ENCODE measurements at places on chromosomes 7 and 10.

DNA sequence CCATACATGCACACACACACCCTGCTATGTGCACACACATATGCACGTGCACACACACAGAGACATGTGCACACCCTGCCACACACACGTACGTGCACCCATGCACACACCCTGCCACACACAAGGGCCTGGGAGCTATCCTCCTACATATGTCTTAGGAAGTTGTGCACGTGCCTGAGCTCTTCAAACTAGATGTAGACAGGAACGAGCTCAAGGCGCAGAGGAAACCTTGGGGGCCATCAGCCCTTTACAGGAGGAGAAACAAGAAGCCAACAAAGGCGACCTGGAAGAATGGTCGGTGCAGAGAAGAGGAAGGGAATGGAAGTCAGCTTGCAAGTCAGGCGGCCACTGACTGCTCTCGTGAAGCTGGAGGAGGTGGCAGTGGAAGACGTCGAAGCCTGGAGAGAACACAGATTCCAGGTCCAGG lies 58.7 kb downstream of the AOC1 start:
- DNase-seq = no peak

- DNase-seq = peak; percentile 89
These were observed 75.6 kb downstream of the CTBP2 start for GRCh38 chr10:125084614-125085257.

DNA sequence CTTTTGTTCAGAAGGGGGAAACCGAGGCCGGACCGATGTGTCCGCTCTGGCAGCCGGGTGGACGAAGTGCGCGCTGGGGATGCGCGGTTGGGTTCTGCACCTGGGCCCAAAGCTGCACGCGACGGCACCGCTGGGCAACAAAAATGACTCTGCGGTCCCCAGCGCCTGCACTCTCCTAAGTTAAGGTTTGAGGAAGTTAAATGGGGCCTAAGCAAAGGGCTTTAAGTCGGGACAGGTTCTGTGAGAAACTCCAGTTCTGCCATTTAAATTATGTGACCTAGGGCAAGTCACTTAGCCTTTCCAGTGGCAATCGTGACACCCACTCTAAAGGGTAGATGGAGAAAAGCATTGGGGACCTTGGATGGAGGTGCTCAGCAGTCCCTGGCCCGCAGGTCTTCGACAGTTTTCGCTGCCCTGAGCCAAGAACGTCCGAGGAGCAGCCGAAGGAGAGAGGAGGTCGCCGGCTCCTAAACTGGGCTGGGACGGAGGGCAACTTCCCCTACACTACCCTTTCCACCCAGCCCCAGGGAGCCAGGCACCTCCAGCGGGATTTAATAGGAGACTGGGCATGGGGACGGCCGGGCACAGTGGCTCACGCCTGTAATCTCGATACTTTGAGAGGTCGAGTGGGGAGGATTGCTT lies 534 bp upstream of the ACBD5 start:
- peak; percentile 38 for DNase-seq

DNA sequence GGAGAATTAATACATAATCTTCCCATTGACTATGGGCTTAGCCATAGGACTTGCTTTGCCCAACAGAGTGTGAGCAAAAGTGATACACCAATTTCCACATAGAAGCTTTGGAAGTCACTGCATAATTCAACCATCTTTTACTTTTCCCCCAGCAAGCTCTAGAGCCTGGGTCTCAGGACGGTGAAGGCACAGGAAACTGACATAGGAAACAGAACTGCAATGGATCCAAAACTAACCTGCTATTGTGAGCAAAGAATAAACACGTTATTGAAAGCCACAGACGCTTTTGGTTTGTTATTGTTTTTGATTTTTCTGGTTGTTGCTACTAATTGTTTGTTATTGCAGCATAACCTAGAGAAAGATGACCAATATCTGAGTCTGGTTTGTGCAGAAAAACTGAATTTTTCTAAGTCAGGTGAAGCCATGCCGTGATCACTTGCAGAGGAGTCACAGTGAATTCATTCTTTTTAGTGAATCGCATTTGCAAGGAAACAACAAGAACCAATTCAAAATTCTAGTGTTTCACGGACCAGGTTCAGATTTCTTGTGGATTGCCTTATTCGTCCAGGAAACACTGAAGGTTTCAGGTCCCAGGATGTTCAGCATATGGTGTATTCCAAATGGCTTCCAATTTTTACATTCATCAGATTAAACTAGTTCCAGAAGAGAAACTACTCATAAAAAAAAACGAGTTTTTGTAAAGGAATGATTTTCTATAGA lies 52.8 kb downstream of the CUBN start:
- peak; percentile 58 for DNase-seq

- no peak for DNase-seq
These were observed 57.8 kb upstream of the SDK1 start for GRCh38 chr7:3243256-3243655.

DNA sequence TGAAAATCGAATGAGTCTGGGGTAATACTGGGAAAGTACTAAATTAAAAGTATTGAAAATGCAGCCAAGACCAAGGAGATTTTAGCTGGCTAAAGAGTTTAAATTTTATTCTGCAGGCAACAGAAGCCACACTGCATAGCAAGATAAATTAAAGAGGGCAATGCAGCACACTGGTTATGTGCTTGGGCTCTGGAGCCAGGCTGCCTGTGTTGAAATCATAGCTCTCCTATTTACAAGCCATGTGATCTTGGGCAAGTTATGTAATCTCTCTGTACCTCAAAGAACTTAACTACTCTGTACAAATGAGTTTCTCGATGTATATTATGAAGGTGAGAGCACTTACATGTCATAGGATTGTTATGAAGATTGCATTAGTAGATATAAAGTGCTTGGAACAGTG lies 9.9 kb downstream of the SLC25A13 start:
- no peak for DNase-seq

GRCh38 chr10:78312197-78313047 lies 278.8 kb downstream of the RPS24 start:
- DNase-seq = peak; percentile 83

GRCh38 chr7:44264221-44264931 lies 61.0 kb downstream of the CAMK2B start:
- no peak for DNase-seq

DNA sequence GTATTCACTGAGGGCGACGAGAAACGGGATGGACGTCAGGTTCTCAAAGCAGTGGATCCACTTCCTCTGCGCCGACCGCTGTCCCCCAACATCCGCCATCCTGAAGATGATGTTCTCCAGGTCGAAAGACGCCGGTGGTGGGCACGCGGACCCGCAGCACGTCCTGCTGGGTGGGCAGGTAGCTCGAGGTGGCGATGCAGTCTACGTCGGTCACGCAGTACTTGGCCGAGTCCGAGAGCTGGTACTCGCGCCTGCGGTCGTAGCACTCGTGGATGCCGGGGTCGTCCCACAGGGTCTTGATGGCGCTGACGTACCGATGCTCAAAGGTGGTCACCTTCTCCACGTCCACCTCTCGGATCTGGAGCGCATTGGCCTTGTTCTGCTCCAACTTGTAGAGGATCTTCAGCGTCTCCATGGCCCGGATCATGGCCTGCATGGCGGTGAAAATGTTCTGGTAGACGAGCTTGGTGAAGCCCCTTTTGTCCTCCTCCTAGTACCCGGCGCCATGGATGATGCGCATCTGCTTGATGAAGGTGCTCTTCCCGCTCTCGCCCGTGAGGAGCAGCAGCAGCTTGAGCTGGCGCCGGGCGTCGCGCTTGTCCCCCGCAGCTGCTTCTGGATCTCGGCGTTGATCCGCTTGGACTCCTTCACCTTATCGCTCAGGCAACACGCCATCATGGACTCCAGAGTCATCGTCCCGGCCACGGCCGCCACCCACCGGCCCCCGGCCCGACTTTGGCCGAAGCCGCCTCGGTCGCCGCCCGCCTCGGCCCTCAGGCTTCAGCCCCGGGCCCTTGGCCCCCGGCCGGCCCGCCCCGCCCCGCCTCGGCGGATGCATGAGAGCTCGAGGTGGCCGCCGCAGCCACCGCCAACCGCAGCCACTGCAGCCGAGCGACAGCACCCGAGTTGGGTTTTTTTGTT lies 122.9 kb upstream of the KCTD7 start:
- DNase-seq = peak; percentile 17

DNA sequence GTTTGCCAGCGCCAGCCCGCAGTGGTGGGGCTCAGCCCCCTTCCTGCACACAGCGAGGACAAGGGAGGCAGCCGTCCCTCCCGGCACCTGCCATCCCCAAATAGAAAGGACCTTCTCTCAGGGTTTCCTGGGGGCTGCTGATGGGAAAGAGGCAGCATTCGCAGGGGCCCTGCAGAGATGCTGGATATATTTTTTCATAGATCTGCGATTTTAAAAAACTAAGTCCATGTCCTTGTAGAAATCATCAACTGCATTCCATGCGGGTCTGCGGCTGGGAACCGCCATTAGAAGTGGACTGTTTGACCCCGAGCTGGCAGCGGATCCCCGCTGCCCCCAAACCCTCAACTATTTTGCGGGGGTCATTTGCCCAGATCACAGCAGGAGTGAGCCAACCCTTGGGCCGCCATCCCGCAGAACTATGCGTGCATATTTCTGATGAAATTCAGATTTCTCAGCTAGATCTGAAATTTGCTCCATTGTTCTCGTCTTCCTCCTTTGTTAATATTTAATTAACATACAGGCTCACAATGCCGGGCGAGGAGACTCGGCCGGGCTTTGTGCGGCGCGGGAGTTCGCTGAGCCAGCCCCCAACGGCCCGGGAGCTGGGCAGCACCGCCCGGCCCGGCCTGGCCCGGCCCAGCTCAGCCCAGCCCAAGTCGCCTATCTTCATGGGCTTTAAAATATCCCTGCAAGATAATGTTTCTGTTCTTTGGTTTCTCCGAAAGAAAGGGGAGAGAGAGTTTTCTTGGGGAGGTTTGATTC lies 2.0 kb downstream of the EN2 start:
- no peak for DNase-seq

GRCh38 chr7:79778786-79779770 lies 325.6 kb upstream of the MAGI2 start:
- no peak for DNase-seq

DNA sequence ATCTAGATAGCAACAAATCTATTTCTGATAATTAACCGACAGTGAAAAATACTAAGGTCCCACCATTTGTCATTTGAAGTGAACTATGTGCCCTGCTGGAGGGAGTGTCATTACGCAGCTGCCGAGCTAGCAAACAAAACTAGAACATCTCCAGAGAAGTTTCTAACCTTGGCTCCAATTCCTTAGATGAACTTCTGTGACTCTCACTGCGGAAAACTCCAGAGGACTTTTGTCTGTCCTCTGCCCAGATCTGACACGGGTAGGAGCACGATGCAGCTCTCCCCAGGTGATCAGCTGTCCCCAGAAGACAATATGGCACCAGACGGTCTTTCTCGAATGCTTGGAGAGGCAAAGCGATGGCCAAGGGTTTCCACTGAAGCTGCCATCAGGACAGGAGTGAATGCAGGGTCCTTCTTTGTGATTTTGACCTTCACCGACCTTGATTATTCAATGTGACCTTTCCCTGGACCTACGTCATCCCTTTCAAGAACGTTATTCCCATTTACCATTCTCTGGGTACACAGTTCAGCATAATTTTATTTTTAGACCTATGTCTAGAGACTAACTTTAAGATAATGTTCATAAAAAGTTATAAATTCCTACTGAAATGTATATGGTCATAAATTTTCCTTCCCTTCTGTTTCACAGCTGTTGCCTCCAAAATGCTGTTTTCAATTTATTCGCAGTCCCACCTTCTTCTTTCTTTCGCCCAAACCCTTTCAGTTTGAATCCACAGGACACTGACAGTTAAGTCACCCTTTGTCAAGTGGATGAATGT lies 116.7 kb upstream of the C7orf33 start:
- no peak for DNase-seq

- no peak for DNase-seq
These were observed 409.1 kb downstream of the SDK1 start for GRCh38 chr7:3710122-3710521.

DNA sequence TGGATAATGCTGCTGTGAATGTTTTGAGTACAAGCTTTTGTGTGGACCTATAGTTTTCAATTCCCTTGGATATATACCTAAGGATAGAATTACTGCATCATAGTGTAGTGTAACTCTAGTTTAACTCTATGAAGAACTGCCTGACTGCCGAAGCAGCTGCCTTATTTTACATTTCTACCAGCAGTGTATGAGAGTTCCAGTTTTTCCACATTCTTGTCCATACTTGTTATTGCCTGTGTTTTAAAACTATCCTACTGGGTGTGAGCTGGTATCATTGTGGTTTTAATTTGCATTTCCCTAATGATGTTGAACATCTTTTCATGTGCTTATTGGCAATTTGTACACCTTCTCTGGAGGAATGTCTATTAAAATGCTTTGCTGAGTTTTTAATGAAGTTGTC lies 15.7 kb downstream of the SEPTIN7 start:
- DNase-seq = no peak

DNA sequence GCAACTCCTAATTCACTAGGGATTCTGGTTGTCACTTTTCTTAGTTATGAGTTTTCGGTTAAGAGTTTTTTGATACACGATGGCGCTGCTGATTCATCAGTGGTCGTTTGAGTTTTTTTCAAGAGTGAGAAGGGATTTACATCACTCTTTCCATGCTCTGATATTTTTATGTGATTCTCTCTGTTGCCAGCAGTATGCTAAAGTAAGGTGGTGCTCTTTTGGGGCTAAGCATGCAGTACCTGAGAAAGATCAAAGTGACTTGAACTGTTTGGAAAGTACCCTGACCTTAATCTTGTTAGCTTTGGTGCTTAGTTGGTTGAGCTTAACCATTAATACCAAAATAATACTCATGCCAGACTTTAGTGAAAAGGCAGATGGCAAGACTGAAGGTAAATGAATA lies 28.1 kb downstream of the STAMBPL1 start:
- no peak for DNase-seq

DNA sequence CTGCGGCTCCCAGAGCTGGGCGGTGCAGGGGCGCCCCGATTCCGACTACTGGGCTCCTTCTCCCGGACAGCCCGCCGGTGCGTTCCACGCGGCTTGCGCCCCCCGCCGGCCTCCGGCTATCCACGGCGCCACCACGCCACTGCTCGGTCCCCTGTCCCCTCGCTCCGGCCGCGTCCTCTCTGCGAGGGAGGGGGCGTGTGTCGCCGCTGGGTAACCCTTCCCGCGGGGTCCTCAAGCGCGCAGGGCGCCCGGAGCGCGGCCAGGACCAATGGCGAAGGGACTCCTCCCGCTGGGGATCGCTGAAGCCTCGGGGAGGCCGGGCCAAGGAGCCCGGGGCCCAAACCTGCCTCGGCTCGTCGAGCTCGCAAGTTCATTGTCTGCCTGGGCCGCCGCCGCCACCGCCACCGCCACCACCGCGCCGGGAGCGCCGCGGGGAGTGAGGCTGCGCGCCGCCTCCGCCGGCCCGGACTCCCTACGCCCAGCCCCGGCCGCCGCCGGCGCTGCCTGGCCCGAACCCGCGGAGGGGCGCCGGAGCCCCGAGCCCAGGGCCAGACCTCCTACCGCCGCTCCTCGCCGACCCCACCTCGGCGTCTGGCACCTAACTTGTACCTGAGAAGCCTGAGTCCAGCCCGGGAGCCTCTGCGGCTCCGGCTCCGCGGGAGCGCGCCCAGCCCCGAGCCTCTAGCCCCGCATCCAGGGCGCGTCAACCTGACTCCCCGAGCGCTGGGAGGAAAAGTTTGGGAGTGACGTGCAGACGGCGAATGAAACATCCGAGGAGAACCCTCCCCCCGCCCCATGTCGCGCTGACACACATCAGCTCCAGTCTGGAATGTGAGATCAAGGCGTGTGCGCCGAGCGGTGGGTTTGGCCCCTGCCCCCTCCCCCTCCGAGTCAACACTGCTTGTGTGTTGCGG lies at the start of gene CHST15:
Gene CHST15 (minus strand): TSS at position 739 of the 914 bp plus-strand sequence. CDS start 47,386 bp downstream, outside the sequence.
- DNase-seq = peak; percentile 63

GRCh38 chr7:113314594-113314993 lies 196.2 kb upstream of the SMIM30 start:
- no peak for DNase-seq
